ENCODE measurements at places on chromosomes 12 and 14.
A peak's percentile ranks its signal among the peaks of the same experiment; 100 is the strongest.

DNA sequence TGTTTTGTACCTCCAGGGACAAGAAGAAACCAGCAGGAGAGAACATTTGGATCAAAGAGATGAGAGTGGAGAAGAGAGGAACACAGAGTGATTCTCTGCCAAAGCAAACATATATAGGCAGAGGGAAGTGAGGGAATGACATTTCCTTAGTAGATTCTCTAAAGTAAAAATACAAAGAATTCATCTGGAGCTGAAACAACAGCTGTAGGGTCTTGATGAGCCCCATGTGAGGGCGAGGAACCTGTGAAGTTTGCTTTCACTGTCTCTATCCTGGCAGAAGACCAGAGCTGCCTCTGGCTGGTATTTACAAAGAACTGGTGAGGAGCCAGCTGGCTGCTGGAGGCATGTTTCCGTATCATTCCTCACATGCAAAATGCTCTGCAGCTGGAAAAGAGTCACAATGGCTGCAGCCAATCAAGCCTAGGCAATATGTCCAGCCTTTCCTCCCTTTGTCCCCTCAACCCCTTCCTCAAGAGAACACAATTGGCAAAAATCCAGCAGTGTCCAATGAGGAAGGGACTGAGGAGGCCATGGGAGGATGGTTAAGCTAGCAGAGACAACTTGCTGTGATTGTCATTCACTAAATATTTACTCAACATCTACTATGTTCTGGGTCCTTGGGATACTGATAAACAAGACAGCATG is 122.5 kb downstream of the PHLDA1 start:
- no peak for DNase-seq

- no peak for DNase-seq
Observed at GRCh38 chr12:41621291-41621690, 433.2 kb downstream of the PDZRN4 start.

DNA sequence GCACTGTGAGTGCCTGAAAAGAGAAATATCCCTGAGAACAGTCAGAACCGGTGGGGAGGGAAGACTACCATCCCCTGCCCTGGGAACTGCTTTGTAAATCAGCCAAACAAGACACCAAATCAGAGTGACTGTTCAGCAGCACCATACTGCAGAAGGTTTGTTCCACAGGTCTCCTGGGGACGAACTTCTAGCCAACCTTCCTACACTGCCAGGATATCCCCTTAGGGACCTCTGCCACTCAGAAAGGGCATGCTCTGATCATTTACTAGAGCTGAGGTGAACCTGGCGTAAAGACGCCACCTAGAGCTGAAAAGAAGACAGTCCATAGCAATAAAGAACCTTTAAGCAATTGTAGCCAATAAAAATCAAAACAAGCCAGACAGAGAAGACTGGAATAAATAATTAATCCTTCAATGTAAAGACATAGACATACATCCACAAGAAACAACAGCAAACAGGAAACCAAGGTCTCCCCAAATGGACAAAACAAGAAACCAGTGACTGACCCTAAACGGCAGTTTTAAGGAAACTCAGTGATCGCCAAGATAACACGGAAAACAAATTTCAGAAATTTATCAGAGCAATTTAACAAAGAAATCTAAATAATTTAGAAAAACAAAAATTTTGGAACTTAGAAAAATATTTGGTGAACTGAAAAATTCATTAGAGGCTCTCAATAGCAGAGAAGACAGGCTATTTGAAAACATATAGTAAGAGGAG is 228.1 kb upstream of the AMIGO2 start:
- peak; percentile 53 for DNase-seq

- DNase-seq = no peak
Observed at GRCh38 chr14:24639270-24639669, 5.3 kb upstream of the GZMB start.

DNA sequence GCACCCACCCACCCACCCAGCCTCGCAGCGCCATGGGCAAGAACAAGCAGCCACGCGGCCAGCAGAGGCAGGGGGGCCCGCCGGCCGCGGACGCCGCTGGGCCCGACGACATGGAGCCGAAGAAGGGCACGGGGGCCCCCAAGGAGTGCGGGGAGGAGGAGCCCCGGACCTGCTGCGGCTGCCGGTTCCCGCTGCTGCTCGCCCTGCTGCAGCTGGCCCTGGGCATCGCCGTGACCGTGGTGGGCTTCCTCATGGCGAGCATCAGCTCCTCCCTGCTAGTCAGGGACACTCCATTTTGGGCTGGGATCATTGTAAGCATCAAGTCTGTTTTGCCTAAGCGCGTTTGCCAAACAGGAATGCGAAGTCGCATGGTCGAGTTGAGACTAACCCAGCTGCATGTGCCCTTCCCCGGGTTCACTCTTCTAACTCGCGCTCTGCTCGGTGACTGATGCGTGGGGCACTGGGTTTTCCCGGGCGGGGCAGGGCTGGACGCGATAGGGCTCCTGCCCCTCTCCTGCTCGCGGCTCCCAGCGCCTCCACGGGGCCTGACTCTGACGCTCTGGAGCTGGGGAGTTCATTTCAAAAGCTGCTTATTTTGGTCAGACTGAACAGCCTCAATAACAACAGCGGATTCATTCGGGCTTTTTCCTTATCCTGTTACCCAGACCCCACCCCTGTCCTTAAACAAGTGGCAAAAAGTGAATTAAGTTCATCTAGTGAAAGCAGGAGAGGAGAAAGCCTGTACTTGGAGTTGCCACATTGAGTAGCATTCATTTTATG is 458 bp downstream of the SSPN start:
- DNase-seq = no peak

DNA sequence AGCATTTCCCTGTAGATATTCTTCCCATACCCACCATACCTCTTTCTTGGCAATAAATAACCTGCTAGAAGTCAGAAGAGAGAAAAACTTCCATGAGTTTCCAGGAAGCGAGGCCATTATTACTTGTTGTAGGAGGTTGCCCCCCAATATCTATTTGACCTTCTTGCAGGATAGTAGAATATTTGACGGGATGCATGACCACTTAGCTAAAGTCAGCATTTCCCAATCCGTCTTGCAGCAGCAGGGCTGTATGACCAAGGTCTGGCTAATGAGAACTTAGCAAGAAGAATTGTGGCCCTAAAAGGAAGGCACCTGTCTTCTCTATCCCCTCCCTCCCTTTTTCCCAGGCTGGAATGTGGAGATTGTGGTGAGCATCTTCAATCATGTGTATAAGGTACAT is 51.5 kb downstream of the NINJ2 start:
- DNase-seq = no peak

DNA sequence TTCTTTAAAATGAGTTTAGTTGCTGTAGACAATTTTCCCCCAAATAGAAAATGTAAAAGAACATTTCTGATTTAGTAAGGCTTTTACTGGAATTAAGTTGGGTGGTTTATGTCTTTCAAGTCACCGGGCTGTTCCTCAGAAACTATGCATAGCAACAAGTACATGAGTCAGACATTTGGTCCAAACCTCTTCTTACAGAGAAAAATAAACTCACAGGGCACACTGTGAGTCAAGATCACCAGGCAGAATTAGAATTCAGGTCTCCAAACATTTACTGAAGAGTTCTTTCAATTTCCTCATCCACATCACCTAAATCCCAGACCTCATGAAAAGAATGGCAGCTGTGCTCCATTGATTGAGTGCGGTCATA is 476.1 kb upstream of the SOX5 start:
- no peak for DNase-seq

DNA sequence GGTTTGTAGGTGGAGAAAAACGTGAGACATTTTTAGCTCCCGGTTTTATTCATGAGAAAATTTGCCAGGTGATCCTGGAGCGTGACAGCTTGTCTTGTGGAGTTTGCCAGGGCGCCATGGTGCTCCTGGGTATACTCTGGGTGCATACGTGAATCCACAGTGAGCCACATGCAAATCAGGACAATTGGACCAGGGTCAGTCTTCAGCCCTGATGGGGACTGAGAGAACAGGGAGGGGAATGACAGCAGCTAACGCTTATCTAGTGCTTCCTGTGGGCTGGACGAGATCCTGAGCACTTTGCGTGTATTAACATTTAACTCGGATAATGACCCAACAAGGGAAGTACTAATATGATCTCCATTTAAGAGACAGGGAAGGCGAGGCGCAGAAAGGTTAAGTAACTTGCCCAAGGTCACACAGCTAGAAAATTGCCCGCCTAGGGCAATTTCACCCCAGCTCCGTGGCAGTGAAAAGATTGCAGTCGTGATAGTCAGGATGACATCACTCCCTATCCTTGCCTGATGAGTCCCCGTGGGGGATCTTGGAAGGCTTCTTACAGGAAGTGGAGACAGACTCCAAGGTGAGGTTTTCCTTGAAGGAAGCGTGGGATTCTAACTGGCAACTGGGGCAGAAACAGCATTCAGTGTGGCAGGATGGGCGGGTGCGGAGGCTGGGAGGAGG is 118.4 kb upstream of the NCOR2 start:
- DNase-seq = no peak

GRCh38 chr12:1815814-1816729 is 4.3 kb upstream of the LRTM2 start:
- no peak for DNase-seq

- no peak for DNase-seq
Observed at GRCh38 chr12:84136862-84137367, 775.7 kb downstream of the SLC6A15 start.

Data from stimulated activated CD4-positive, alpha-beta T cell treated with anti-CD3 and anti-CD28 coated beads, Interleukin-2, amount 100 ng/mL, for 24 hours (primary cell).